ENCODE measurements at places on chromosomes 6 and 20. TPM values are rescaled to one million over a fixed set of nuclear protein-coding genes. Genes with fewer than 3 reads are reported as not detected.
A peak's percentile ranks its signal among the peaks of the same experiment; 100 is the strongest.

SSTR4 gene
- not detected for total RNA-seq

- no peaks in the 10 kb centered on the region for H3K27me3 ChIP-seq
- H3K27ac ChIP-seq = no peak overlapping the region
- H3K36me3 ChIP-seq = no peaks in the 10 kb centered on the region
- H3K4me3 ChIP-seq = no peak overlapping the region
- no peak for DNase-seq
These were observed 255.5 kb downstream of the ARHGAP18 start for GRCh38 chr6:129454488-129454887.

DNA sequence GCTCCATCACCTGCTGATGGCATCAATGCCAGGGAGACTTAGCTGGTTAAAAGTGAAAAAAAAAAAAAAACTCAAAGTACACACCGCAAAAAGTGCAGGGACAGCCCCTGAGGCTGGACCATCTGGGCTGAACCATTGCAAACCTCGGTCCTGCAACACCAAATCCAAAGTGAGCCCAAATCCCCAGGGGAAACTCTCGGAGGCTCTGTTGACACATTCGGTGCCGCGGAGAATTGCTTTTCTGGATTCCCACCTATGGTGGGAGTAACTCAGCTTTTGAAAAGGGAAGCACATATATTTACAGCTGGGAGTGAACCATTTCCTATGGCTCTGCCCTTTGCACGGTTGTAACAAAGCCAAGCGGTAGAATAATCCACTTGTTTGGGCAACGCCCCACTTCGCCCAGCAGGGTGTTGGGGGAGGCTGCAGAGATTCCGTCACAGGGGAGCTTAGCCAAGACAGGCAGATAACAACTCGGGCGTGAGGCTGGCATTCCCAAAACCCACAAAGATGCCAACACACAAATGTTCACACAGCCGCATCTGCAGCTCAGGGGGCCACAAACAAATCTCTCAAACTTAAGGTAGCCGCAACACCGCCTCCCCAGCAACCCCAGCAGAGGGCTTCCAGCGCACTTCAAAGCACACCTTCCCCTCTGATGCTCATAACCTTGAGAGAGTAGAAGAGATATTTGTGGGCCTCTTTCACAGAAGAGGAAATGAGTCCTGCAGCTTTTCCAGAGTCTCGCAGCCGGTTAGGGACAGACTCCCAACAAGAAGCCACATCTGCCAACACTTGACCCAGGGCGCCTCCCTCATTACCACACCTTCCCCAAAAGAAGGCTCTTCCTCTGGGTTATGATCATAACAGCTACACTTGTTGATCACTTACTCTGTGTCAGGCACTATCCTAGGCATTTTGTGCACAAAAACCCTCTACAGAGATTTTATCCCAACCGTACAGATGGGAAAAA, 11.4 kb downstream of the ZC3H12D start:
- peaks cover 56% of the 10 kb centered on the region for H3K36me3 ChIP-seq
- DNase-seq = no peak
- peak overlapping the region; percentile 2 for H3K27ac ChIP-seq
- H3K4me1 ChIP-seq = peaks cover 72% of the 10 kb centered on the region
- H3K4me3 ChIP-seq = no peak overlapping the region

DNA sequence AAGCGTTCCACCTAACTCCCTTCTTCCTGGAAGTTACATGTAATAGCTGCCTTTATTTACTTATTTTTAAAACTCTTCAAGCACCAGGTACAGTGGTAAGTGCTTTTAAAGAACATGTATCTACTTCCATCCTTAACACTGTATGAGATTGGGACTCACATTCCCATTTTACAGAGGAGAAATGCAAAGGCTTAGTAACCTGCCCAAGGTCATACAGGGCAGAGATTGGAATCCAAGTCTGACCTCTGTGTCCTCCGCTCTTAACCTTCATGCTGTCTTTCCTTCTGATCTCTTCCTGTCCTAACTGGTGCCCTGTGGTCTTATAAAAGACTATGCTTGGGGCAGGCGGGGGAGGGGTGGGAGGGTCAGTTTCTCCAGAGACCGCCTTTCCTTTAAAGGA, 1.6 kb downstream of the B4GALT5 start:
- DNase-seq = no peak
- peaks cover 20% of the 10 kb centered on the region for H3K4me1 ChIP-seq
- no peaks in the 10 kb centered on the region for H3K36me3 ChIP-seq
- no peaks in the 10 kb centered on the region for H3K27me3 ChIP-seq

- H3K27me3 ChIP-seq = peaks cover 5% of the 10 kb centered on the region
- H3K4me3 ChIP-seq = peak within 1 kb of the TSS; percentile 11
- no peaks in the 10 kb centered on the region for H3K36me3 ChIP-seq
These were observed at the start of gene ZBTB46 for GRCh38 chr20:63830841-63831588. ZBTB46 (minus strand) TSS chr20:63831264; CDS start chr20:63790757, 40,507 bp downstream.

DNA sequence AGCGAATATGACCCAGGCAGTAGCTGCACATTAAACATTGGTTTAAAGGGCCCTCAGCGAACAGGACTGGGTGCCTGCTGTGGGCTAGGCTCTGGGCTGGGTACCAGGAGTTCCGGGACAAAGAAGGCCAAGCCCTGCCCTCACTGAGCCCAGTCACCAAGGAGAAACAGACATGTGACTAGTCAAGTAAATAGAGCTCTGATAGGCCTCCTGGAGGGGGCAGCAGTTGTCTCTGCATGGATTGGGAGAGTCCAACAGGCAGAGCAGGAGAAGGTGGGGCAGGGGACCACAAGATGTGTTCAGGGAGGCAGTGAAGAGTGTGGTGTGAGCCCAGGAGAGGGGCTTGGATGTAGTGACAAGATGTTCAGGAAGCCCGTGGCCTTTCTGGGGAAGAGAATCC, 3.1 kb downstream of the HM13 start:
- no peak overlapping the region for H3K4me3 ChIP-seq
- H3K27ac ChIP-seq = peak overlapping the region; percentile 21
- DNase-seq = no peak
- peaks cover 48% of the 10 kb centered on the region for H3K4me1 ChIP-seq
- H3K27me3 ChIP-seq = no peaks in the 10 kb centered on the region

DNA sequence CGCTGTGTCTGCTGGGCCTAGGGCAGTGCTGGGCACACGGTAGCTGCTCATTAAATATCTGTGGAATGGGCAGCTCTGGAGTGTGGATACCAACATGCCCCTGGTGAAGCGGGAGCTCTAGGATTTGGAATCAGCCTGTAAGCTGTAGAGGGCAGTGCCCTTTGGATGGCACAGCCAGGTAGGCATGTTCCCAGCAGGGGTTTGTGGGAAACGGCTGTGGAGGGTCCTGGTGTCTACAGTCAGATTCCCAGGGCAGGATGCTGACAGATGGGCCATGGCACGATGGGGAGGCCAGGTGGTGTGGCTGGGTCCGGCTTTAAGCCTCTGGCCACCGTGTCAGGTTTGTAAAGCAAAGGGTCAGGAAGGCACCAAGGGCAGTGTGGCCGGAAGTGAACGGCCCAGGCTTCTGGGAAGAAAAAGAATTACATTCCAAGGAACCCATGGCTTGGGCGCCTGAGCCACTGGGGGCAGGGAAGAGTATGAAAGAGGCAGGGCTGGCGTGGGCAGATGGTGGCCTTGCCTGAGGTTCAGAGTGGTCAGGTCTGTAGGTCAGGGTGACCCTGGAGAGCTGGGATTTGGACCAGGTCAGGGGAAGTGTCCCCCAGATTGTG, 44.8 kb downstream of the UBE2V1 start:
- peaks cover 17% of the 10 kb centered on the region for H3K27me3 ChIP-seq
- no peak overlapping the region for H3K27ac ChIP-seq
- DNase-seq = no peak

DNA sequence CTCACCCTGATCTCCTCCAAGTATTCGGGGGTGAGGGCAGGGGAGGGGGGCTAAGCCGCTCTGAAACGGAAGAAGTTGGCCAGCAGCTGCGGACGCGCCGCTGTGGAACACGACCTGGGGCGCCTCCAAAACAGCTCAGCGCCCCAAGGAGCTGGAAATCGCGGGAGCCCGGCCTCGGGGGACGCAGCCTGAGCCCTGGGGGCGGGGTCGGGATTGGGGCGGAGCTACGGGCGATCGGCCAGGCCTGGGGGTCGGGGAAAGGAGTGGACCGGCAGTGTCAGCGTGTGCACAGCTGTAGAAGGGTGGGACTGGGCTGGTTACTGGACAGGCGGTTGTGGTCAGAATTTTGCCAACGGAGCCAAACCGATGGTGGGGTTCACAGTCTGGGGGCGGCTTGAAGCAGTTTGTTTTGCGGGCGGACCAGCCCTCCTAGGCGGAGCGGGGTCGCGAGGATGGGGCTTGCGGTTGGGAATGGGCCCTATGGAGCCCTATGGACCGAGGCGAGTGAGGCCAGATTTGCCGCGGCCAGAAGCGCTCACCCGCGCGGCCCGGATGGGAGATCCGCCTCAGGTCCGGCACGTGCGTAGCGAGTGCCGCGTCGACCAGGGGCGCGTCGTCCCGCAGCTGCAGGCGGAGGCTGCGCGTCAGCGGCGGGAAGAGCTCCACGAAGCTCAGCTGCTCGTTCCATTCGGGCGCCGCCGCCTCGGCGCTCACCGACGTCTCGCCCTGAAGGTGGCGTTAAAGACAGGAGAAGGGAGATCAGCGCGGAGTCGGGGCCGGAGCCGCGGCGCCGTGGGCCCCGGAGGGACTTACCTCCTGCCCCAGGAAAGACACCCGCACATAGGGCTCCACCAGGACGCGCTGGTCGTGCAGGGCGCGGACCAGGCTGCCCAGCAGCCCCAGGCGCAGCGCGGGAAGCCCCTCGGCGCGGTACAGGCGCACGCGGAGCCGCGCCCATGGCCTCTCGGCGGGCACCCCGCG, 14.3 kb upstream of the SPAG4 start:
- H3K36me3 ChIP-seq = no peaks in the 10 kb centered on the region
- peak; percentile 68 for DNase-seq
- H3K27ac ChIP-seq = no peak overlapping the region
- H3K27me3 ChIP-seq = peaks cover 53% of the 10 kb centered on the region
- H3K4me1 ChIP-seq = peaks cover 19% of the 10 kb centered on the region
- H3K4me3 ChIP-seq = peak overlapping the region; percentile 52

DNA sequence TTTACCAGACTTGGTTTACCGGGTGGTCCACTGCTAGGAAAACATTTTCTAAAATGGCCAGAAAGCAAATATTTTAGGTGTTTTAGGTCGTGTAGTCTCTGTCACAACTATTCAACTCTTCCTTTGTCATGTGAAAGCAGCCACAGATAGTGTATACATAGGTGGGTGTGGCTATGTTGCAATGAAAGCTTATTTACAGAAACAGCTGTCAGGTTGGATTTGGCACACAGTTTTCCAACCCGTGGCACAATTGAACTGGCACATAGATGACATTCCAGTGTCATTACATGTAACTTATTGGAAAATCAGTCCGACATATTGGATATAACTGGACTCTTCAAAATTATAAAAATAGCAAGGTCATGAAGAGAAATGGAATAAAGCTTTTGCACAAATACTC, 68.9 kb upstream of the KCNQ5 start:
- H3K27ac ChIP-seq = no peak overlapping the region
- H3K36me3 ChIP-seq = no peaks in the 10 kb centered on the region
- no peaks in the 10 kb centered on the region for H3K4me1 ChIP-seq
- DNase-seq = no peak
- no peak overlapping the region for H3K4me3 ChIP-seq
- H3K27me3 ChIP-seq = no peaks in the 10 kb centered on the region

All from T-cell (primary cell).